Activated CD8-positive, alpha-beta T cell treated with anti-CD3 and anti-CD28 coated beads for 36 hours (primary cell): ENCODE measurements at places on chromosomes 6 and 20.

GRCh38 chr6:38209371-38210260 lies 390.1 kb downstream of the ZFAND3 start:
- no peak for DNase-seq

- peak; percentile 6 for DNase-seq
These were observed 668.2 kb upstream of the GJE1 start for GRCh38 chr6:141464490-141464889.

GRCh38 chr6:158067436-158068015 lies 85.9 kb downstream of the SYNJ2 start:
- DNase-seq = no peak

- DNase-seq = no peak
These were observed 25.0 kb upstream of the TXLNB start for GRCh38 chr6:139316622-139317317.

DNA sequence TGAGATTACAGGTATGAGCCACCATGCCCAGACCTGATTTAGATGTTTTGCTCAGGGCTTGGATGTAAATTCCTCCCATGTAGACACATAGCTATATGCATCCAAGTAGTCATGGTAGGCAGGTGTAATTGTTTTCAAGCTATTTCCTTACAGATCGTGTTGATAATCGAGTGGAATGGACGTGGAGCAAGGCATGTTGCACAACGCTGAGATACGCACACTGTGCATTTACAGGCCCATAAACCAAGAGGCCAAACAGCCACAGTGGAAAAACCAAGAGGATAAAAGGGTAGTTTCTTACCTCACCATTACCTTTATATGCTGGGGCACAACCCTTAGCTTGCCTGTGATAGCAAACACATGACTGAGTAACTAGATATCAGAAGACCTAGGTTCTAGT lies 51.0 kb upstream of the ADGRF1 start:
- no peak for DNase-seq

DNA sequence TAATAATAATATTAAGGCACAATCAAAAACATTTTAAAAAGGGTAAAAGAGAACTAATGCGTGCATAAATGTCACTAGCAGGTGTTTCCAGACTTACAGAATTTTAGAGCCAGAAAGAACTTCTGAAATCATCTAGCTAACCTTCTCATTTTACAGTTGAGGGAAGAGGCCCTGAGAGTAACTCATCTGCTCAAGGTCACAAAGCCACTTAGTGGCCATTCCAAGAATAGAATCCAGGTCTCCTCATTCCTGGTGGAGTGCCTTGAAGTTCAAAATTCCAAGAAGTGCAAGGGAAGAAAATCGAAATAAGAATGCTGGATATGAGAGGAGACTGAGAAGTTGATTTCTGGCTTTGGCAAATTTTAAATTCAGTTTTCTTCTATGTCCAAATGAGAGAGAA lies 3.2 kb upstream of the KIAA0408 start:
- DNase-seq = no peak

- no peak for DNase-seq
These were observed 64.0 kb upstream of the TFB1M start for GRCh38 chr6:155378276-155378675.

GRCh38 chr6:37429352-37429750 lies 3.7 kb upstream of the CMTR1 start:
- no peak for DNase-seq

GRCh38 chr20:36483919-36484808 lies 57.2 kb upstream of the MYL9 start:
- no peak for DNase-seq

- no peak for DNase-seq
These were observed 5.6 kb upstream of the GRM4 start for GRCh38 chr6:34151321-34152041.

DNA sequence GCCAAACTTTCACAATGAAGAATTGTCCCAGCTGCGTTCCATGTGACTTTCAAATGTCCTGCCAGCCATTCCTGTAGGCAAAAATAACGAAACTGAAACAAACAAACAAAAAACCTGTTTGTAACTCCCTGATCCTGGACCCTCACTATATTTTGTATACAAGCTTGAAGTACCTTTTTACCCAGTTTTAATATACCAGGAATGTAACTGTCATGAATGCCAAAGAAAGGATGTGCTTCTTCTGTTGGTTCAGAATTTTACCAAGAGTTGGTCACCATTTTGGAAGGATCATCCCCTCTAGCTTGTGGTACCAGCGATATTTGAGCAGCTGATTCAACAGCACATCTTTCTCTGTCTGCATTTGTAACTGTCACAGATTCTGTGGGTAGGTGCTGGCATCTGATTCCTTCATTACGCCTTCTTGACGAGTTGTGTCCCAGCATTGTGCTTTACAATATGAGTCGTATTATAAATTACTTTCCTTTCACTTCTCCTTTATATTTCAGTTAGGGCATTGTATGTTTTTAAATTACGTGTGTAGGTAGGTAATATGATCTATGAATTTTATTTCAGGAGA lies 93.9 kb downstream of the DLGAP4 start:
- no peak for DNase-seq

- no peak for DNase-seq
These were observed 187.4 kb downstream of the TENT5A start for GRCh38 chr6:81565071-81565470.

DNA sequence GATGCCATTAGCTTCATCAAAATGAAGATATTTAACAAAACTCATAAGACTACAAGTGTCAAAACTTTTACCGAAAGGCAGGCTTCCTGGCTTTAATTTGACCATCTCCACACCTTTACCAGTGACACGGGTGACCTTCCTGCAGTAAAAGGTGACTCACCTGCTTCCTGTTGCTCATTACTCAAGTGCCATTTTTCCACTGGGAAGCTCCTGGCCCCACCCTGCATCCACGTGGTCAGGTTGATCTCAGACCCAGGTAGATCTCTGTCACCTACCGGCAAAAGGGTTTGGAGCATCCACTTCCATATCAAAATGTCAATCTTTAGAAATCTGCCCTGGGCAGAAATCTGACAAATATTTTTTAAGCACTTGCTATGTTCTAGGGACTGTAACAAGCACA lies 31.9 kb upstream of the CDH4 start:
- no peak for DNase-seq

DNA sequence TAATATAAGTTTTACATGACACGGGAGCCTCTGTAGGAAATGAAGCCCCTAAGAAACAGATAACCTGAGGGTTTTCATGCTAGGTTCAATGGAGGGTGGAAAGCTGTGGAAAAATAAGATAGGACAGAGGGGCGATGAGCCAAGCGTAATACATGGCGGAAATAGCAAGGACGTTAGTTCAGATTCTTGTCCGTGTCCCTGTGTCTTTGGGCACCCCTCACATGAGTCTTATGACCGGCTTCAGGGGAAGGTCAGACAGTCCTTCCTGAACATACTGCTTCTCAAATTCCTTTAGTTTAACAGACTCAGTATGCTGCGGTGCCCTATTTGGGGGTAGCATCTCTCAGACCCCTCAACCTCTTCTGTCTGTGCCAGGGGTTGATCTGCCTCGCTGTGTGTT lies 20.8 kb downstream of the EFCAB8 start:
- DNase-seq = no peak

GRCh38 chr6:43665376-43665775 lies 20.5 kb downstream of the RSPH9 start:
- no peak for DNase-seq

DNA sequence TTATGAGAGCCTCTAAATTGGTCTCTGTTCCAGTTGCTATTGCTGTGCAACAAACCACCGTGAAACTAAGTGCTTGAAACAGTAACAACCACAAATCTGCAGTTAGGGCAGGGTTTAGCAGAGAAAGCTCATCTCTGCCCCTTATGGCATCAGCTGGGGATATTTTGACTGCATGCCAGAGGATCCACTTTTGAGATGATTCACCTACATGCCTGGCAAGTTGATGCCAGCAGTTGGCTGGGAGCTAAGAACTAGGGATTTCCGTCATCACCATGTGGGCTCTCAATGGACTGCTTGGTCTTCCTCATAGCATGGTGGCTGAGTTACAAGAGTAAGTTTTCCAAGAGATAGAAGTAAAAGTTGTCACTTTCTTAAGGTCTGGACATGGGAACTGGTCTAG lies 35.1 kb downstream of the PLCB4 start:
- no peak for DNase-seq

DNA sequence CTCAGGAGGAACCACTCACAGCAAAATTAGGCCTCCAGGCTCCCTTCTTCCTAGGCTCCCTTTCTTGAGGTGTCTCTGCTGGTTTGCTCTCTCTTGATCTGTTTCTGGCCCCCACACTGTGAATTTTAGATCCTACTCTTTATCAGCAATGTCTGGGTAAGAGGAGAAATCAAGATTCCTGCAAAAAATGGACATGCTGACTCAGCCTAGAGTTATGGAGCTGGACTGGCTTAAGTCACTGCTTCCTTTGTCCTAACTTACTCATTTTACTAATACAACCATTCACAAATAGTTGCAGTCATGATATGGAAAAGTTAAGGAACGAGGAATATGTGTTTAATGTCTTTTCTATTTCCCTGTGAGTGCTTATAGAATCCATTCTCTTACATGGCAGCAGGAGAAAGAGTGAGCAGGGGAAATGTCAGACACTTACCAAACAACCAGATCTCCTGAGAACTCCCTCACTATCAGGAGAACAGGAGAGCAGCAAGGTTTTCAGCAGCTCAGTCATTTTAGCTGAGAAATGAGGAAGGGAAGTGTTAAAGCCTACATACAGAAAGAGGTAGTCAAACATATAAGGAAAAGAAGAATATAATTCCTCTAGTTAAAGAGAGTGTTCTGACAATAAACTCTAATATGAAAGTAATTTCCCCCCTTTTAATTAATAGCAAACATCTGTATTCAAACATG lies 160.8 kb downstream of the PDE7B start:
- no peak for DNase-seq

DNA sequence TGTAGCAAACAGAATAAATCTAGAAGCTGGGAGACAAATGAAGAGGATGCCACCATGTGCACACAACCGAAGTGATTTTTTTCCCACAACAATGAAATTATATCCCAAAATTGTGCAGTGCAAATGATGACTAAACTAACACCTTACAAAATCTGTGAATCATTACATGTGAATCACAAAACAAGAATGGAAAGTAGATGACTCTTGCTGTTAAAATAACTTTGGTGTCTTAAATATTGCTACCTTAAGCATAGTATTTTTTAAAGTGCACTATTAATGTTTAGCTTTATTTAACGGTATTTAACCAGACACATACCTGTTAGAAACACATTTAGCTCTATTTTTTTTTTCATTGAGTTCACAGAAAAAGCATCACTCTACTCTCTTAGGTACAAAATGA lies 190.8 kb downstream of the TBC1D32 start:
- DNase-seq = no peak

DNA sequence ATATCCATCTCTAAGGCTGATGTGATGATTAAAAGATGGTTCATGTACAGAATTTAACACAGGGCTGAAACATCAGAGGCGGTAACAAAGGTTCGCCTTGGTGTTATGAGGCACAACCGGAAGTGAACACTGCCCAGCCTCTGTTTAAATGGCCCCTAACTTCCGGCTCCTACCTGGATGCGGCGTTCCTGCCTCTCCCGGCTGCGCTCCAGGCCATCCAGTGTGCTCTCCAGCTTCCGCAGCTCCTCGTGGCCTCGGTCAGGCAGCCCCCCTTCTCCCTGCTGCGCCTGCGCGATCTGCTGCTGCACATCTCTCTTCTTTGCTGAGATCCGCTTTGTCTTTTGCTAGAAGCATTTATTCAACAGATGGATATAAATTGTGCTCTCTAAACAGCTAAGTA lies 195.3 kb downstream of the SYNE1 start:
- DNase-seq = no peak

DNA sequence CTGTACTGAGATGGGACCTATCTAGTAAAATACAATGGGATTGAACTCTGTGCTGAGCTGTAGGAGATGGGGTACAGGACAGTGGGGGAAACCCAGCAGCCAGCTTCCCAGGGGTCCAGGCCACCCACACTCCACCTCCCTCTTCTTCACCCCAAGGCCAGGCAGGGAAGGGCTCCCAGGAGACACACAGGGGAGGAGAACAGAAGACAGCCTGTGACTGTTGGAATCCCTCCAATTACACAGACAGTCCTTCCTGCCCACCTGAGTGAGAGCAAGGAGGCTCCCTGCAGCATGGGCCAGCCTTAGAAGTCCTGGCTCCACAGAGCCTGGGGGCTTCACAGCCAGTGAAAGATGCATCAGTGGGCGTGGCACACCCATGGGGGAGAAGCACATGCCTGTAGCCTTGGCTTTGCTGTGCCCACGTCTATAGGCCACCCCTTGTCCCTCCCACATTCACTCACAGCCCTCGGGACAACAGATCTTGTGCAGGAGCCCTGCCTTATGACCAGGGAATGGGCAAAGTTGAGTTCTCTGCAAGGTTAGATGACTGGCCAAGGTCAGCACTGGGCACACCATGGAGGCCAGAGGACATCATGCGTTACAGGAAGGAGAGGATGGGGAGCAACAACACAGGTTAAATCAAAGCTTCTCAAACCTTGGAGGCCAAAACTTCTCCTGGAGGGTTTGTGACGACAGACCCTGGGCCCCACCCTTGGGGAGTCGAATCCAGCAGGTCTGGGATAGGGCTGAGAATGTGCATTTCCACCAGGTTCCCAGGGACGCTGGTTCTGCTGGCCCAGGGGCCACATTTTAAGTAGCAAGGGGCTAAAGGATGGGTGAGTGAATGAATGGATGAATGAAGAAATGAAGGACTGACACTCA lies 12.3 kb upstream of the CST7 start:
- DNase-seq = no peak

DNA sequence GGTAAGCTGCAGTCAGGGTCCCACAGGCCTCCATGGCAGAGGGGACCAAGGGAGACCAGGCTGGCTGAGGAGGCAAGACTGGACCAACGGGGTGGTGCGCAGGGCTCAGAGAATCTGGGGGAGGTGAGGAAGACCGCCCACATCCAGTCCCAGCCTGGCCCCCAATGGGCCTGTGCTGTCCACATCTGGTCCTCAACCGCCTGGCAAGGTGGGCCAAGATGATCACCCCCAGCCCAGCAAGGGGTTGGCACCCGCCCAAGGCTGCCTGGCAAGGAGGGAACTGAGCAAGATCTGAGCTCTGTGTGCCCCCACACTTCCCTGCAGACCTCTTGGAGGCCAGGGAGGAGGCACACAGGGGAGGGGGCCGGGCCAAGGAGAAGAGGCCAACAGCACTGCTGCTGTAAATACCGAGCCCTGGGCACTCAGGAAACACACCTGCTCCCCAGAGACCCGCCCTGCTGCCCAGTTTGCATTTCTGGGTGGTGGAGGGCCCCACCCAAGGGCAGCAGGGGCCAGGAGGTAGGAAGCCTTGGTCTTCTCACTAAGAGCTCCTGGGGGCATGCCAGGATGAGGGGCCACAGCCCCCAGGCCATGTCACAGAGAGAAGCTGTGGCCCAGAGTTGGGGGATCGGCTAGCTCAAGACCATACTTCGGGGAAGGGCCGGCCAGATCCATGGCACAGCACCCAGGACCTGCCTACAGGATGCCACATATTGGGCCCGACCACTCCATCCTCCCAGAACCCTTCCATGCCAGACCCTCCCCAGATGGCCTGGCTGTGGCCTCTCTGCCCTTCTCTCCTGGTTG lies 109.6 kb downstream of the ASXL1 start:
- DNase-seq = no peak
